NCI-H526 treated with DMSO at 0.1 percent for 48 hours (cell line): ENCODE measurements at places on chromosomes 12 and 14.

GRCh38 chr14:56118611-56119181 lies 485 bp downstream of the PELI2 start:
- no peak for DNase-seq

DNA sequence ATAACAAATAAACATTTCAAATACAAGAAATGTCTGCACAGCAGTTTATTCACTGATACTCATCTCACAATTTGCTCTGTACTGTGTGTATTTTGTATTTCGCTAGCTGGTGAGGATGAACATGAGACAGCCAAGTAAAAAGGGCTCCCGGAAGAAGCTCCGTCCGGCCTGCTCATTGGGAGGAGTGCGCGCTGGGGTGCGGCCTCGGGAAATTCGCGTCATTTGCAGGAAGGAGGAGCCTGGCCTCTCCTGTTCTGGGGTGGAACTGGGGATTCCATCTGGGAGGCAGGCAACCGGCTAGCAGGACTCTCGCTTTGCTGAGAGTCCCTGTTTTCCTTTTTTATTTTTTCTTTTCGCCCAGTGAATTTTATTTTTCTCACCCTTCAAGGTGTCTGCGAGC lies 368.4 kb upstream of the TMEM132C start:
- no peak for DNase-seq

DNA sequence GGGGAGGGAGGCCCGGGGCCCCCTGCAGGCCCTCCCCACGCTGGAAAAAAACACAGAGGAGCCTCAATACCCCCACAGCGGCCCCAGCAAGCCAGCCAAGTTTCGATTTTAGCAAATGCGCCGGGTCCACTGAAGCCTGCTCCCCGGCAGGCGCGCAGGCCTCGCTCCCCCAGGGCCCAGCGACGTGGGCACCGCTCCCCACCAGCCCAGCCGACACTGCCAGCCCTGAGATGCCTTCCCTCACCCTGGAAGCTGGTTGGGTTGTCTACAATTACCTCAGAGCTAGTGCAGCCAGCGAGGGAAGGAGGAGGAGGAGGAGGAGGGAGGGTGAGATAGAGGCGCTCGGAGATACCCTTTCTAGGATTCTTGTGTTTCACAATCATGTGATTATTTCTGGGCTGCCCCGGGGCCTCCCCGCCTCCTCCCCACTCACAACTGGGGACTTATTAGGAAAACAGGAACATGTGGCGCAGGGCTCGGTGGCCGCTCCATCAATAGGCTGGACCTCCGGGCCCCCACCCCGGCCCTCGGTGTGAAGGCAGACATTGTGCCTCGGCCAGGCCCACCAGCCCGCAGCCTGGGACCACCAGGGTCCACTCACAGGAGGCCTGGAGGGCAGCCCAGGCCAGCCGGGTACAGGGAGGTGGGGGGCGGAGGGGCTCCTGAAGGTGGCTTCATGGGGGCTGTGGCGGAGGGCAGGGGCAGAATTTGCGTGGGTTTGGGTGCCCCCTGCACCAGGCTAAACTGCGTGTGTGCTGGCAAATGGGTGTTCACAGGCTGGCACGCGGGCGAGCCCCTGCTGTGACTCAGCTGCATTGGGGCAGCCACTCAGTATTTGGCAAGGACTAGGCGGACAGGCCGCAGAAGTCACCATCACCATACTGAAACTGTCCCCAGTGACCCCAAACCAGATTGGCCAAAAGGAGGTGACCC lies 109.9 kb downstream of the NCOR2 start:
- no peak for DNase-seq

DNA sequence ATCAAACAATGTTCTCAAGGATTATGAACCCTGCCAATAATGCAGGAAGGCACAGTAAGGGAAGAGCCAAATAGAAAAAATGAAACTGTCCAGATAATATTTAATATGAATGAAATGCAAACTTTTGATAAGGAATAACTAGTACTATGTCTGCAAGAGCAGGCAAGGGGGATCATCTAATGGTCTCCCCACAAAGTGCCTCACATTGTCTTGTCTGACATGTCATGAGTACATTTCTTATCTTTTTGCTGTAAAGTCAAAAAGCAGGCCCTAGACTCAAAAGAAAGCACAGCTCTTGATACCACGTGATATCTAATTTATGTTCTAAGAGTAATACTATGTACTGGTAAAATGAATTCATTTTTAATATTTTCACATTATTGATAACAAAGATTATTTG lies 43.9 kb upstream of the GTF2A1 start:
- no peak for DNase-seq

- no peak for DNase-seq
Observed at GRCh38 chr14:64733899-64734298, 29.7 kb downstream of the PLEKHG3 start.

- no peak for DNase-seq
Observed at GRCh38 chr12:122029620-122030423, 8.1 kb downstream of the BCL7A start.

GRCh38 chr14:94173471-94173884 lies 644 bp upstream of the PPP4R4 start:
- no peak for DNase-seq

DNA sequence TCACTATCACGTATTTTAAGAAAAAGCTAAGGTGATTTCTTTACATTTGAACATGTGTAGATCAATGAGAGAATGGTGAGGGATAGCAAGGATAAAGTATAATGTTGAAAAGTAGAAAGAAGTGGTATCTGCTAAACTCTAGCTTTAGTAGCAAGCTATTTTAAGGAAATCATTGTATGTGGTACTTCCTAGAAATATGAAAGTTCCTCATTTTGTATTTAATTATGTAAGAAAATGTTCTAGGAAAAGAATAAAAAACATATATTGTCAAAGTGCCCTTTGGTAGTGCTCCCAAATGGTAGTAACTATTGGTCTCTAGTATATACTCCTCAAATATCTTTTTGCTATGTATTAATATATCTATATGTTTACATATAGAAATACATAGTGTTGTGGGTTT lies 35.7 kb downstream of the RAB21 start:
- no peak for DNase-seq

GRCh38 chr12:55641595-55641994 lies 4.9 kb downstream of the OR10P1 start:
- DNase-seq, result no peak

DNA sequence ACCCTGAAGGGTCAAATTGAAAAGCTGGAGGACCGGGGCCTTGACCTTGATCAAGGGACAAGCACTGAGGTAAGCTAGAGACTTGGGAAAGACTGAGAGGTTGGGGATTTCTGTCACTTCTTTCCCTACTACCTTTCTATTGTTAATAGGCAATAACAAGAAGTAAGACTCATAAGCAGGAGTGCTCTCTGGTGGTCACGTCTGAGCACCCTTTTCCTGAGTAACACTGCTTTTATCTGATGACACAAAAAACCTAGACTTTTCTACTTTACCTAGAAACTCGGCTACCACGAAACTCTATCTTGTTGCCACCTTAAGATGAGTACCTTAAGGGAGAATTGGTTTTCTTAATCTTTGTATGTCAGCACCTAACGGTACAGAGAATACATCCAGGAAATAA lies 35.5 kb upstream of the PPFIBP1 start:
- no peak for DNase-seq

DNA sequence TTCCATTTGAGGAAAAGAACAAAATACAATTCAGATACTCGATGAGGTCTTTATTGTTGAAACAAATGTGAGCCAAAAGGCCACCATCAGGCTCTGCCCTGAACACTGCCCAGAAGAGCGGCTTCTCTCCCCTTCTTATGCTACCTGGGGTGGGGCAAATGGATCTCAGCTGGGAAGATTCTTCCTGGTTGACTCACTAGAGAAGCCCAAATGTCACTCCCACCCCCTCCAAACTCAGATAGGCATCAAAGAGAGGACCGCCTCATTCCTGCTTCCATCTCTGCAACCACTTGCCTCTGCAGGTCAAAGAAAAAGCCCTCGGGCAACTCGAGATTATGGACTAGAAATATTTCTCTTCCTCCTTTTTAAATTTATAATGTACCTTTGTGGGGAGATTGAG lies 55.8 kb downstream of the TBX3 start:
- no peak for DNase-seq

DNA sequence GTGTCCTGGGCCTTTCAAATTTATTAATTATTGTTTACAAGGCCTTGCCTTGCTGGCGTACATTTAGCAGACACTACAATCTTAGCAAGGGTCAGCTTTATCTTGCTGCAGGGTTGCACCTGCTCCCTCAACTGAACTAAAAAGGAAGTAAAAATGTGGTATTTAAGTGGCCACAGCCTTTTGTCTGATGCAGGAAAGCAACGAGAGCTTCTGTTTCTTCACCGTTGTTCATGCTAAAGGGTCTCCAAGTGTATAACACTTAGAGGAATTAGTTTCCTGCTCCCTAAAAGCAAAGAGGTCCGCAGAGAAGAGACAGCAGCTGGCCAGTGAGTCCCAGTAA lies 62.8 kb upstream of the EGLN3 start:
- DNase-seq, result no peak

DNA sequence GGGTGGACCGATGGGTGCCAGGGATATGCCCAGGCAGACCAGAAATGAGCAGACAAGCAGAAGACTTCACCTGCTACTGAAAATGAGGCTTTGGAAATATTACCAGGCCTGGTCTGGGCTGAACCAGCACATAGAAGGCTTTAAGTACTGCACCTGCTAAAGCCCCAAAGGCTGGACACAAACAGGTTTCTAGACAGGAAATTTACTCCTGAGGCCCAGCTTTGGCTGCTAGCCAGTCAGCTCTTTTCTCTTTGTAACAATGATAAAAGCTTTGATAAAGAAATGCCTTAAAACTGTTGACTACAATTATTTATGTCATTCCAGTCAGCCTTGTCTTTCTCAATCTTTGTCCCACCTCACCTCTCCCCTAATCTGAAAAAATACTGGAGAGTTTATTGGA lies 228.9 kb upstream of the EGLN3 start:
- DNase-seq, result no peak

GRCh38 chr14:33063521-33063920 lies 124.8 kb downstream of the NPAS3 start:
- no peak for DNase-seq

GRCh38 chr12:98645572-98646067 lies 530 bp downstream of the APAF1 start:
- no peak for DNase-seq

DNA sequence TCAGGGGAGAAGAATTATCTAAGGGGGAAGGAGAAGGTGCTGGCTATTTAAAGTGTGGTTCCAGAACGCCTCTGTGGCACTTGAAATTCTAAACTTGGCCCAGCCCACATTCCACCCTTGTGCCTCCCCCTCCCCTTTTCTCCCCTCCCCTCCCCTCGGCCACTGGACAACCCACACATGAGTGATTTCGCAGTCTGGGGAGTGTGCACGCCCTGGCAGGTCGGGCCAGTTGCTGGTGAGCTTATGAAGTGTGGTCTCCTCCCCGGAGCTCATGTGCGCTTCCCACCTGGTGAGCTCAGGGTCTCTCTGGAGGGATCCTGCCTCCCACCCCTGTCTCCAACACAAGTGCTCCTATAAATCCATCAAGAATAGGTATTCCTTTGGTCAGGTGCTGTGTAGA lies at the start of gene SLC6A13:
TSS of gene SLC6A13 (minus strand) at position 20 of the 400 bp plus-strand sequence. CDS start 2,784 bp downstream, outside the sequence.
- no peak for DNase-seq

DNA sequence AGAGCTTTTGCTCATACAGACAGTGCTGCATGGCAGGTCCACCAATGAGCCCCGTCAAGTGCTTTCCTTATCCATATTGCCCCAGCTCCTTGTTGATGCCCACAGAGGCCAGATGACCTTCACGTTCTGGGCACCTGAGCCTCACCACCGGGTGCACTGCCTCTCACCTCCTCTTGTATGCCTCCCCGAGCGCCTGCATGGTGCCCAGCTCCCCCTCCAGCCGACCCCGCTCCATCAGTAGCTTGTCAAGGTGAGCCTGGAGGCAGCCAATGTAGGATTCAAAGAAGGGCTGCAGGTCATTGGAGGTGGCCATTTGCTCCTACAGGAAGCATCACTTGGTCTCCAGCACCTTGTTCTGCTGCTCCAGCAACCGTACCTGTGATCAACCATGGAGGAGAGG lies 31.8 kb upstream of the KRT77 start:
- no peak for DNase-seq

DNA sequence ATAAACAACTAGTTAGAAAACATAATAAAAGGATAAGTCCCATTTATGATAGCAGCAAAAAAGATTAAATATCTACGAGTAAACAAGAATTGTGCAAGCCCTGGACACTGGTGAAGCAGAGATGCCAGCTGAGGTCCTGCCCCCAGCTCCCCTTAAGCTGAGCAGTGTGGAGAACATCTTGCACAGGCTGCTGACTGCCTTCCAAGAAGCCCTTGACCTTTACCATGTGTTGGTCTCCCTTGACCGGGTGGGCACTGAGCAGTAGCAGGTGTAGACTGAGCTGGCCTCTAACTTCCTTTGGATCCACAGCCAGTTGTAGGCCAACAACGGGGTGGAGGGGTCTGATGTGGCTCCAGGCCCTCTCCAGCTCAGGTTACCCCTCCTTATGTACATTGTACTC lies 47.7 kb upstream of the PAPLN start:
- no peak for DNase-seq

DNA sequence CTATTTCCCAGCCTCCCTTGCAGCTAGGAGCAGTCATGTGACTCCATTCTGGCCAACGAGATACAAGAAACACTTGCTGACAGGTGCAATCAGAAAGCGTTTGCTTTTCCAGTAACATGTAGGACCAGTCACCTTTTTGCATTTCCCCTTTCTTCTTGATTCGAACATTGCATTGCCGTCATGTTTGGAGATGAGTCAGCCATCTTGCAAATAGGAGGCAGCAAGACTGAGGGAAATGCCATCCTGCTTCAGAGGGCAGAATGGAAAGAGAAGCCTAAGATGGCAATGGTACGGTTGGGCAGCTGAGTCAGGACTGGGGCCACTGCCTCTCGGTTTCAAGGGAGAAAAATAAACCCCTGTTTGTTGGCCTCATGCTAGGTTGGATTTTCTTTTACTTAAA lies 34.5 kb upstream of the GPR132 start:
- DNase-seq, result no peak

DNA sequence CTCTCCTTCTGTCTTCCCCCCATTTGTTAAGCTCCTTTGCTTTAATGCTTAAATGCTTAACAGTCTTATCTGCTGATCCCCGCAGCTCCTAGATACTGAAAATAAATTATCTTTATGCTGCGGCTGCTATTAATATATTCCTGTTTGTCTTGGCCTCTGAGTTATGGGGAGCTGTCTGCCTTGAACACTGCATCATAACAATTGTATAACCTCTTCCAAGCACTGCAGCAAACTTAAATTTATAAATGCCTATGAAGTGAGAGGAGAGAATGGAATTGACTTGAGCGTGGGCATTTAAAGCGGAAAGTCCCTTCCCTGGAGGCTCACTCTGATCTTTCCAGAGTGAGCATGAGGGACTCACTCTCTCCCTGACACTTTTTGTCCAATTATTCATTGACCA lies 23.1 kb upstream of the DCP1B start:
- no peak for DNase-seq

GRCh38 chr14:83356080-83356479 lies 1822.4 kb upstream of the SEL1L start:
- DNase-seq, result no peak
